ENCODE measurements at places on chromosomes 16 and 17.

GRCh38 chr16:58709333-58709732 is 24.8 kb upstream of the SLC38A7 start:
- DNase-seq = no peak

DNA sequence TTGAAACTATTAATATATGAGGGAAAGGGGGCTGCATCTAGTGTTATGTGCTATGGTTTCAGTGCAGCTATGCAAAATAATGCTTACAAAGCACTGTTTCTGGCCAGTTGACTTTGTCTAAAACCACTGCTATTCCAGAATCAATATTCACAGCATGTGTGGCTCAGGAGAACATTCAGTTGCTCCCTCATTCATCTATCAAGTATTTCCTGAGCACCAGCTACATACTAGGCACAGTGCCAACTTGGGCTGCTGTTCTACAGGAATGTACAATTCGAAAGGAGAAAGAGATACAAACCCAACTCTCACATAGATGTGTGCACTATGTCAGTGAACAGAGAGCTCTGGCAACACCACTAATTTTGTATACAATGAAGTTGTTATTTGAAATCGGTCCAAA is 183.0 kb downstream of the PHKB start:
- DNase-seq = no peak

DNA sequence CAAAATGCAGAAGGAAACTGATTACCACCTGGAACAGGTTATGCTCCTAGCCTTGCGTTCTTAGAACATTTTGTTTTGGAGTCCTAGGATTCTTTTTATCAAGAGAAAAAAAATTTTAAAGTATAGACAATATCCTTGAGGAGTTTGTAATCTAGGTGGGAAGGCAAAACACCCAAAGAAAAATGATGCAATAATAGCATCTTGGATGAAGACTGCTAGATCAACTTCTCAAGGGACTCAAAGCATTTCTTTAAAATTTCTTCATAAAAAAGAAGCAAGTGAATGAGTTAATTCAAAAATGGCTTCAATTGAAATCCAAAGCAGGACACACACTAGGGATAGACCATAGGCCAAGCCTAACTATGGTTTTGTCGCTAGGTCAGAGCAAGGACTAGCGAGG is 515.8 kb upstream of the ZFHX3 start:
- DNase-seq = no peak

GRCh38 chr17:47975189-47975822 is 4.4 kb downstream of the CDK5RAP3 start:
- DNase-seq = no peak

- DNase-seq = no peak
These were observed 2.7 kb upstream of the CES1 start for GRCh38 chr16:55835581-55835980.

GRCh38 chr16:78745108-78746019 is 645.9 kb downstream of the WWOX start:
- DNase-seq = no peak

DNA sequence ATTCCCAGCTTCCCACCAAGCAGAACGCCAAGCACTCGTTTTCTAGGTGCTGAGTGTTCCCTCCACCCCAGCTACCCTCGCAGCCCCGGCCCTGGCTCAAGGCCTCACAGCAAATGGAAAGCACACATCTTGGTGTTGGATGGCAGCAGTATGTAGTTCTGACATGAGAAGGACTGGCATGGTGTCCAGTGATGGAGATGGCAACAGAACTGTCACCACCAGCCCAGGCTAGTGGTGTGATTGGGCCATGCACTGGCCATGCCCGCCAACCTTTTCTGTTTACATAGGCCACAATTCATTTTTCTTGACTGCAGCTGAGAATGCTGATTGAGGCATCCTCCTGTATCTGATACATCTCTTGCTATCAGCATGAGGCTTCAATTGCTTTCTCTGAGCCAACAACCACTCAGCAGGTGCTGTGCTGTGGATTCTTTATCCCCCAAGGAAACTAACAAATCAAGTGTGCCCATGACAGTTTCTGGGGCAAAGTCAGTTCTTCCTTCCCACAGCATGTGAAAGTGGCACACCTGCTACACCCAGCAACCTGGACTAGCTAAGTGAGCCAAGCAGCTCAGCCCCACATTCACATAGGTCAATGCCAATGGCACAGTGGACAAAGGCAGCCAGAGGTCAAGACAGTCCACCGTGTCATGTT is 3.8 kb downstream of the SLC12A4 start:
- DNase-seq = no peak

DNA sequence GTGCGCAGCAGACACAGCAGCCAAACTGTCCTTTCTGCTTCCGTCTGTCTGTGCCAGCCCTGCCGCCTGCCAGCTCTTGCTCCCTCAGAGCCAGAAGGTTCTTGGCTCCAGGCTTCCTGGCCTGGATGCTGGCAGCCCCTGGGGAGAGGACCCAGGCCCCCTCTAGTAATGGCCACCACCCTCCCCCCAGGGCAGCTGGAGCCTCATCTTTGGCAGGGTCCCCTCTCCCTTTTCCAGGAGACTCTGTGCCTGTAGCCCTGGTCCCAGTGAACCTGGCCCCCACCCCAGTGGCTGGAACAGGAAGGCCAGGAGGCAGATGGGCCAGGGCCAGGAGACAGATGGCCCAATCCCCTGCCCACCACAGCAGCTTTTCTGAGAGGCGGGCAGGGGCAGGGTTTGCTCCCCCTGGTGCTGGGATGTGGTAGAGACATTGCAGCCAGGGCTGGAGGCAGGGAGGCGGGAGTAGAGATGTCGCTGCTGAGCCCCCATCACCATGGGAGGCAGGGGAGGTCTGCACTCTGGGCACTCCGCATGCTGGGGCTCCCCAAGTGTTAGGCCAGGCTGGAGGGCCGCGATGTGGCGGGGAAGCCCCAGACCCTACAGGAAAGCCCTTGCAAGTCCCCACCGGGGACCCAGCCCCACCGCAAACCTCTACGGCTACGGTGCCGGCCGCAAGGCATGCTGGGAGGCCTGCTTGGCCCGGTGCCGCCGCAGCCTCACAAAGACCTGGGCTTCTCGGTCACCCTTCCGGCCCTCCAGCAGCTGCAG is 16.7 kb downstream of the UNC13D start:
- peak; percentile 98 for DNase-seq

DNA sequence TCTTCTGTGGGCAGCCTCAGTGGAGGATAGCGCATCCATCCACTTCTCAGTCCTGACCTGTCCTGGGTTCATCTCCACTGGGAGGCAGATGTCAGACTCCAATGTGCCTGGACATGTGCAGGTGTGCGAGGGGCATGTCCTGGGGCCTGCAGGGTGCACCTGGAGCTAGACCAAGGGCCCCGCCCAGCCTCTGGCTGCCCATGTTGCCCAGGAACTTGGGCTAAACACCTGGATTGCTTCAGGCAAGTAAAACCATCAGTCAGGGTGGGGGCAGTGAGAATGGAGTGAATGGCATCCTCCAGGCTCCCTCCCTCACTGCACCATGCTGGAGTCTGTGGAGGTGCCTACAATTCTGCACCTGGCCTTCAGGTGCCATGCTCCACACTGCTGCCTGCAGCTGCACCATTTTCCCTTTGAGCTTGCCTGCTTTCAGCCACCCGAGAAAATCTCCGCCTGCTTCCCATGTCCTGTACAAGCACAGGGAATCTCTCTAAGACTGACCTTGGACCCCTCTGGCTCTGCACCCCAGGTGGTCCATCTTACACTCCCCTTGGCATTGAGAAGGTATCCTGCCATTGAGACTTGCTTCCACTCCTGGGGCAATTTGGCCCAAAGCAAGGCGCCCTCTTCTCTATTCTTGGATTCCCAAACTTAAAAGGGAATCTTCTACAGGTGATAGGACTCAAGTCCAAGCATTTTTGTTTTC is 2.1 kb upstream of the MFSD6L start:
- DNase-seq = no peak

DNA sequence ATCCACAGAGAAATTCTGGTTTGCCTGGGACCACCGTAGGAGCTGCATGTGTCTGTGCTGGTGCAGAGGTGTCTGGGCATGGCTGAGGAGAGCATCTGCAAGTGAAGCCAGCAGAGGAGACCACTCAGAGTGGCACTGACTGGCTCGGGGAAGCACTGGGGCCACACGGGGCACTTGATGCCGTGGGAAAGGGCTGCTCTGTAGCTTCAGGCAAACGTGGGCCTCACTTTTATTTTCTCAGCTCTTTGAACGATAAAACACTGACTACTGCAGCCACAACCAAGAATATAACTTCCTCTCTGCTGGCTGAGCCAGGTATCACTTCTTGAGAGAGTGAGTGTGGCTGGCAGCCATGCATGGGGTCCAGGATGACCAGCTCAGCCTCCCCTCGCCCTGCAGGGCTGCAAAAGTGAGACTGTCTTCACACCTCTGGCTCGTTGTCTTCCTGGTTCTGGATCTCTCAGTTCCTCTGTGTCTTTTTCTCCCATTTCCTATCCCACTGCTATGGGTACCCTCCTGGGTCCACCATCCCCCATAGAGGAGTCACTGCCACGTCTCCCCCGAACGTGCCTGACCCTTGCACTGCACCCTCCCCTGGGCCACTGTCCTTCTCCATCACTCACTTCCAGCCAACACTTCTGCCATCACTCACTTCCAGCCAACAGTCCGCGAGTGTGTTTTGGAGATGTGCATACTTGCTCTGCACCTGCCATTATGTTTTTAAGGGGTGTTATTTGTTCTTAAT is 201.4 kb upstream of the CHMP6 start:
- DNase-seq = no peak

DNA sequence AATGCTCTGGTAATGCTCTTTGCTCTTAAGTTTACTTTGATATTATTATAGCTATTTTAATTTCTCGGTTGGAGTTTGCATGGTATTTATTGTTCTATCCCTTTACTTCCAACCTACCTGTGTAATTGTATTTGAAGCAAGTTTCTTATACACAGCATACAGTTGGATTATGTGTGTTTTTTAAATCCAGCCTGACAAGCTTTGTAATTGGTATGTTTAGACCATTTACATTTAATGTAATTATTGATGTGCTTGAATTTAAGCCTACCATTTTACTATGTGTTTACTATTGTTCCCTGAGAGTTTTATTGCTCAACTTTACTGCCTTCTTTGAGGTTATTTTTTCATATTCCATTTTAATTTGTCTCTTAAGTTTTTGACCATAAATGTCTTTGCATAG is 35.7 kb downstream of the ACSF3 start:
- no peak for DNase-seq

DNA sequence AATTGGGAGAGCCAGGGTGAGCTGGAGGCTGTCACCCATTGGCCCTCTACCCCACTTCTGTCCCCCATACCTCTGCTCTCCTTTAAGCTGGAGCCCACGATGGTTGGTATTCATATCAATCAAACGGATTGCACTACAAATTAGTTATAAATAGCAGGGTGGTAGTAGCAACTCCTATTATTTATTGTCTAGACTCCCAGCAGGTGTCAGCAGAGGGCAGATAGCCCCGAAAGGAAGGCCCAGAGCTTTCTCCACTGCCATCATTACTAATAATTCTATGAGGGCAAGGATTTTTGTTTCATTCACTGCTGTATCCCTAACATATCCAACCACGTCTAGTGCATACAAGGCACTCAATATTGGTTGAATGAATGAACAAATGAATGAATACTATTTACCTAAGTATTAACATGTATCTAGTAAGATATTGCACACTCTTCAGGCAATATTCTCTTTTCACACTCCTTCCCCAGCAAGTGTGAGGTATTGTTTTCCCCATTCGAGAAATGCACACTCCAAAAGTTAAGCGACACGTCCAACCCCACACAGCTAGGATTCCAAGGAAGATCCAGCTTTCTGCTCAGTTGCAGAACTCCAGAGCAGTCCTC is 6.3 kb downstream of the C17orf50 start:
- no peak for DNase-seq

- DNase-seq = no peak
These were observed 521.3 kb downstream of the GRIN2A start for GRCh38 chr16:9660898-9661297.

- DNase-seq = no peak
These were observed 7.6 kb upstream of the HNF1B start for GRCh38 chr17:37752482-37752881.

- DNase-seq = no peak
These were observed 418 bp downstream of the SOCS3 start for GRCh38 chr17:78359321-78359996.

DNA sequence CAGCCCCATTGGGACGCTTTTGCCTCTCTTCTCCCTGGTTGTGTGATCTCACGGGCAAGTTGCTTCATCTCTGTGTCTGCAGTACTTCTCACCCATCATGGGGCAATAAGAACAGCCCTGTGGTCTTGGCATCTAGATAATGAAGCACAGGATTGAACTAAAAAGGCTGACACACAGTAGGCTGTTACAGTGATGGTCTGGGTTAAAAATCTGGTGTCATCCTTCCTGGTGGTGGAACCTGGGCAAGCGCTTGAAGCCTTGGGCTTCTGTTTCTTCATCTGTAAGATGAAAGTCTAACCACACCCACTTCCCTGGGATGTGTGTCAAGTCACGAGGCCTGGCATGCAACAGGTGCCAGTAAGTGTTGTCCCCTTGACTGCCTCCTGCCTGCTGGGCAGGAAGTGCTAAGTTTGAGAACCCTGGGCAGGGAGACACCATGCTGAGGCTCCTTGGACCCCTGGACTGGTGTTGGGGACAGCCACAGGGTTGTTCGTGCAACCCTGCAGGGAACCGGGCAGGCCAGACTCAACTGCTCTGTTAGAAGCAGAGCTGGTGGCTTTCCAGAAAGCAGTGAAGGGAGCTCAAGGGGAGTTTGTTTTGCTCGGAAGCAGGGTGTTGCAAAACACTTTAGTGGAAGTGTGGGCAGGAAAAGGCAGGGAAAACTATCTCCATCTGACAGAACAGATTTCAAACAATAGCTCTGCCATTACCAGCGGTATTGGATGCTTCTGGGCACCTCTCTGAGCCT is 5.9 kb upstream of the MAP2K3 start:
- no peak for DNase-seq

DNA sequence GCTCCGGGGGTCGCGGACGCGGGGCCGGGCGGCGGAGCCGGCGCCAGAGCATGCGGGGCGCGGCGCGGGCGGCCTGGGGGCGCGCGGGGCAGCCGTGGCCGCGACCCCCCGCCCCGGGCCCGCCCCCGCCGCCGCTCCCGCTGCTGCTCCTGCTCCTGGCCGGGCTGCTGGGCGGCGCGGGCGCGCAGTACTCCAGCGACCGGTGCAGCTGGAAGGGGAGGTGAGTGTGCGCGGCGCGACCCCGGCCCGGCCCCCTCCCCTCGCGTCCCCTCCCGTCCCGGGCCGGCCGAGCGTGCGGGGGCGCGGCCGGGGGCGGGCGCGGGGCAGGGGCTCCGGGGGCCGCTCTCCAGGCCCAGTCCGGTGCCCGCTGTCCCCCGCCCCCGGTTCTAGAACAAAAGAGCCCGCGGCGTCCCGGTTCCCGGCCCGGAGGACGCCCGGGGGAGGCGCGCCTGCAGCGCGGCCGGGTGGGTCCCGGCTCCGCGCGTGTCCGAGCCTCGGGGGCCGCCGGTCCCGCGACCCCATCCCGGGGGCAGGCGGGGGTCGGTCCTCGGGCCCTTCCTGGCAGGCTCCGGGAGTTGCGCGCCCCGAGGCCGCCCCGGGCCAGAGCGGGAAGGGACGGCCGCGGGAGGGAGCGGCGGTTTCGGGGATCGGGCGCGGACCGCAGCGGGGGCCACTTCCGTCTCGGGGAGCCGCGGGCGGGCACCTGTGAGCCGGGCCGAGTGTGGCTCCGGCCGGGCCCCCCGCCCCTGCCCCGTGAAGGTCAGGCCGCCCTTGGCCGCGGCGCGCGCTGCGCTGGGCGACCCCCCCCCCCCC is 563 bp downstream of the METRNL start:
- DNase-seq = no peak
